ENCODE measurements at places on chromosomes 13 and 19.

- DNase-seq: no peak
These were observed 16.0 kb upstream of the SLC7A10 start for GRCh38 chr19:33241530-33242101.

DNA sequence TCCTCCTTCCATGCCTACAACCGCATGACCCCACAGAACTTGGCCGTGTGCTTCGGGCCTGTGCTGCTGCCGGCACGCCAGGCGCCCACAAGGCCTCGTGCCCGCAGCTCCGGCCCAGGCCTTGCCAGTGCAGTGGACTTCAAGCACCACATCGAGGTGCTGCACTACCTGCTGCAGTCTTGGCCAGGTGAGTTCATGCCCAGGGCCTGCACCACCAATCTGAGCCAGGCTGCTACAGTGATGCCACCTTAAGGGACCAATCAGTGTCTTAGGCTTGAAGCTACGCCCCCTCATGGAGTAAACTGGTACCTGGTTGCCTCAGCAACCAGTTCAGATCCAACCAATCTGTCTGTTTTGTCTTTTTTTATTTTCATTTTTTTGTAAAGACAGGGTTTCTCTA is 5.2 kb downstream of the SYDE1 start:
- DNase-seq: no peak

DNA sequence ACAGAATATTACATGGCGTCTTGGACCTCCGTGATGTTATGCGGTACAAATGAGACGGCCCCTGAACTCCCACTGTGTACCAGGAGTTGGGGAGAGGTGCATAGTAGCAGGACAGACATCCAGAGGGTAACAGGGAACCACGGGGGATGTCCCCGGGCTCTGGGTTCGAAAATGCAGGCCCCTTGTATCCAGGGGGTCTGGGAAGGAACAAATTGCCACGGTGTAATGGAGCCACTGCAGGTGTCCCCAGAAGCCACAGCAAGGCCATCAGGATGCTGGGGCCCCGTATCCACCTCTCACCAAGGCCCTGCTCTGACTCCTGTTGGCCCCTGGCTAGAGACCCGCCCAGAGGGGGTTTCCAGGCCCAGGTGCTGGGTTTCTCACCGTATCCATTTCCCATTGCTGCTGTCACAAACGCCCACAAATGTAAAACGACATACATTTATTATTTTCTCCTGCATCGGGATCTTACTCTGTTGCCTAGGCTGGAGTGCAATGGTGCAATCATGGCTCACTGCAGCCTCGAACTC is 77.8 kb downstream of the INSR start:
- DNase-seq: no peak

GRCh38 chr19:21604351-21604926 is 99.0 kb downstream of the ZNF429 start:
- no peak for DNase-seq

DNA sequence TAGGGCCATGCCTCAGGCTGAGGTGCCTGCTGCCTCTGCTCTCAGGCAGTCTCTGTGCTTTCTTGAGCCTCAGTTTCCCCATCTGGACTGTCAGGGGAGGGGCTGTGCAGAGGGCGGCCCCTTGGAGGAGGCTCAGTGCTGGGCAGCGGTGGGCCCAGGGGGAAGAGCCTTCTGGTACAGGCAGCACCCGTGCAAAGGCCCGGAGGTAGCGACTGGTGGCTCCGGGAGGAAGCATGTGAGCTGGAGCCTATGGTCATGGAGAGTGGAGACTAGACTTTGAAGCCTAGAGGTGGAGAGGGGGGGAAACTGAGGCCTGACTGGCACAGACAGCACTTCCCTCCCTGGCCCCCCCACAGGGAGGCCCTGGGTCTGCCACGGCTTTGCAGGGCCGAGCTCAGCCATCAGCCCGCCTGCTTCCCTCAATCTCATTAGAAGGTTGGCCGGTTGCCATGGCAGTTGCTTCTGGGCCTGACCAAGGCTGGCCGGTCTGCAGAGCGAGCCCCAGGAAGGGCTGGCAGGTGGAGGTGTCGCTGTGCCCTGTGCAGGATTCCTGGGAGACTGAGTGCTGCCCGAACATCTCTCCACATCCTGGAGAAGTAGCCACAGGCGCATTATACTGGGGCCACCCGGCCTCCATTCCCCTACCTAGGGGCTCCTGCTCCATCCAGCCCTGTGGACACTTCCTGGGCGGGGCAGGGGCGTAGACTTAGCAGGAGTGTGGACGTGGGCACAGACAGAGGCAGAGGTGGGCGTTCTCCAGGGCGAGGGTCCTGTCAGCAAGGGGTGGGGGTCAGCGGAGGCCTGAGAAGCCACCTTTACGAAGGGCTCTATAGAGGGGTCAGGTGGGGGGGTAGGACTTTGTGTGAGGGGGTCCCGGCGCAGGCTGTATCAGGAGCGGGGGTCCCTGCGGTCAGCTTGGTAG is 53.2 kb downstream of the CRTC1 start:
- no peak for DNase-seq

GRCh38 chr13:91144054-91144453 is 203.4 kb upstream of the MIR17HG start:
- DNase-seq: no peak

- peak; percentile 62 for DNase-seq
These were observed 485 bp upstream of the ZNF845 start for GRCh38 chr19:53333066-53333462.
